ENCODE measurements at places on chromosomes 1 and 21.

DNA sequence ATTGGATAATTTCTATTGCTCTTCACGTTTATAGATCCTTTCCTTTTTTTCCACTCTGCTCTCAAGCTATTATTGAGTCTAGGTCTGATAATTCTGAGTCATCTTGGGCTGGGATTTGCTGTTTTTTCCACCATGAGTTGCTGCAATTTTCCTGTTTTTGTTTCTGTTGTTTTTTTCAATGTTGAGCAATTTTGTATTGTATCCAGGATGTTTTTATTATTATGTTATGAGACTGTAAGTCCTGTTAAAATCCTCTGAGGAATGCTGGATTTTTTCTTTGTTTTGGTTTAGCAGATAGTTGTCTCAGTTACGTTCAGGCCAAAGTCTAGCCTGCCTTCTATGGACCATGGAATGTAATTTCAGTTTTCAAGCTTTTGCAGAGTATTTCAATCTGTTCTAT, 13.0 kb upstream of the SLC35A3 start:
- no peak for DNase-seq

DNA sequence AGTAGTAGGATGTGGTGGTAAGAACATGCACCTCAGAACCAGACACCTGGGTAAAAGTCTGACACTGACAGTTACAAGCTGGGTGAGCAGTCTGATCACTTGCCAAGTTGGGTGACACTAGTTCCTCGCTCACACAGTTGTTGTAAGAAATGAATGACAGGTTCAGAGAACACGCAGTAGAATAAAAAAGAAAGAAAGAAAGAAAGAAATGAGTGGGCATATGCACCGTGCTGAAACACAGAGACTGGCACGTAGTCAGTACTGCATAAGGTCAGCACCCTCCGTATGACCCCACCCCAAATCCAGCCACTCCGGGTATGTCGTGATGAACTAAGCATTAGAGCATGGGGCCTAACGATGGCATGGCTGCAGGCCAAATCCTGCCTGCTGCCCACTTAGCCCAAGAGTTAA, 90.6 kb downstream of the GLUL start:
- peak; percentile 76 for DNase-seq

GRCh38 chr1:110176299-110176956, 26.1 kb downstream of the SLC6A17 start:
- DNase-seq = peak; percentile 64

DNA sequence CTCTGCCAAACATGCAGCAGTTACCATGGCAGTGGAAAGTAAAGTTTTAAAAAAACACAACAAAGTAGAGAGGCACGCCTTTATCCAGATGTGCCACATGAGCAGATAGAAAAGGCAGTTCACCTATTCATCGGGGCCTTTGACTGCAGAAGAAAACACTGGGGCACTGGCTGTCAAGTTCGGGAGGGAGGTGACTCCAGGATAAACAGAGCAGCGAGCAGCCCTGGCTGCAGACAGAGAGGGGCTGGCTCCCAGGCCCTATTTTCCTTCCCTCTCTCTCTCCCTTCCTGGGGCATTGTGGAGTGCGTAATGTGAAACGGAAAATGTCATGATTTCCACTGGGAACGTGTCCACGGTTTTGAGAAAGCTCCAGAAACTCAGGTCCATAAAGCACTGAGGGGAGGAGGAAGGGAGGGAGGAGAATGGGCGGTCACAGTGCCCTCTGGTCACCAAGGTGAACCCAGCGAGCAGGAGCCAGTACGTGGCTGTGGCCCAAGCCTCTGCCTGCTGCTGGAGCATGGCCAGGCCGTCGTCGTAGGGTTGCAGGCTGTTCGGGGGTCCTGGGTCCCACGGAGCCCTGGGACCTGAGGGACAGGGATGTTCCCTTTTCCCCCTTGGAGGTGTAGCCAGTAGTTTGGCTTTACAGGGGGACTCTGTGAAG, 114.7 kb upstream of the IRF2BP2 start:
- no peak for DNase-seq

Data from hematopoietic multipotent progenitor cell treated with erythropoietin and hydrocortisone succinate and interleukin-3 and kit ligand, for 8 days (in vitro differentiated cells).